ENCODE measurements at places on chromosomes 2 and 18.

GRCh38 chr2:101534149-101534611, 59.3 kb upstream of the RFX8 start:
- DNase-seq = no peak

- no peak for DNase-seq
Observed at GRCh38 chr18:52546686-52547346, 206.8 kb downstream of the DCC start.

GRCh38 chr2:216492597-216493333, 5.9 kb upstream of the RPL37A start:
- DNase-seq = peak; percentile 79

DNA sequence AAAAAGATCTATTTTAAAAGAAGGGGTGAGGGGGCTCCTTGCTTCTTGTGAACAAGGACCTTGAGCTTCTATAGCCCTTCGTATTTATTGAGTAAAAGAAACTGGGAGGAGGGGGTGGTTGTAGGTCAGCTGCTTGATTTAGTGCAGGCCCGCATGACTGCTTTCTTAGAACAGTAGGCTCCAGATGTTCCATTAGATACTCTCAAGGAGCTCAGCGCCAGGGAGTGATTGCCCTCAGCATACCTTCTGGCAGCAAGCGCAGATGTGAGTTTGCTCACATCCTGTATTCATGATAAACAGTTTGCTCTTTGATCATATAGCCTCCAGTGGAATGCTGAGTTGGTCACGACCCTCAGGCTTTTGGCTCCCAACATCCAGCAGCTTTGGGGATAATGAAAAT, 108.9 kb upstream of the XPO1 start:
- DNase-seq = no peak

- DNase-seq = no peak
Observed at GRCh38 chr2:157932480-157933159, 56.5 kb upstream of the ACVR1 start.

GRCh38 chr2:149559341-149560068, 28.1 kb downstream of the MMADHC start:
- DNase-seq = no peak

- DNase-seq = no peak
Observed at GRCh38 chr2:145725876-145726275, 1206.0 kb upstream of the ZEB2 start.

DNA sequence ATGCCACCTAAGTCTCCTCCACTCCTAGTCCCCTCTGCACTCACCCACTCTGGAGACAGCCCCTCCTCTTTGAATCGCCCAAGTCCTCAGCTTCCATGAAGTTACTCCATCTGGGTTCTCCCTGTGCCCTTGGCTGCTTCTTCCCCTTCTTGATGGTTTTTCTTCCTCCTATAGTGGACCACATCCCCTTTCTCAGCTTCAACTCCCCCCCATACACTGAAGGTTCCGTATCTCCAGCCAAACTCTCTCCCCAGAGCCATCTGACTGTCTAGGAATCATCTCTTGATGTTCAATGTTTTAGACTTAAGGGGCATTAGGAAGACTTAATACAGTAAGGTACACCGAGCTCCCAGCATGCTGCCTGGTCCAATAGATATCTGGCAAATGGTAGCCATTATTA, 39.6 kb downstream of the EMX1 start:
- DNase-seq = no peak

- DNase-seq = no peak
Observed at GRCh38 chr18:46748466-46748865, 8.4 kb downstream of the ST8SIA5 start.

- no peak for DNase-seq
Observed at GRCh38 chr2:118013724-118014491, at the start of gene CCDC93. Gene CCDC93 (minus strand): TSS chr2:118014070. CDS start chr2:118013995, 75 bp downstream.

DNA sequence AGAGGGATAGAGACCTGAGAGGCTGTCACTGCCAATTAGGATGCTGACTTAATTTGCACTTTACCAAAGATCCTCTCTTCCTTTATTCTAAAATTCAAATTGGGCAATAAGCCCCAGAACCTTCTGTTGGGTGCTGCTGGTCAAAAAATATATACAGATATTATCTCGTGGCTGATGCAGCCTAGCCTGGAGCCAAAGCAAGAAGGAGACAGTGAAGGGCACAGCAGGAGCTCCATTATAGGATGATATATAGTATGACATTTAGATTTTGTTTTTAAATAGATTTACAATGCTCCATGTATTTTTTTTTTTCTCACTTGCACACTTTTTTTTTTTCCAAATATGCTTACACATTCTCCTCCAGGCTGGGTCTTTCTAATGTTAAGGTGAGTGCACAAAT, 579.3 kb downstream of the PIK3C3 start:
- no peak for DNase-seq

DNA sequence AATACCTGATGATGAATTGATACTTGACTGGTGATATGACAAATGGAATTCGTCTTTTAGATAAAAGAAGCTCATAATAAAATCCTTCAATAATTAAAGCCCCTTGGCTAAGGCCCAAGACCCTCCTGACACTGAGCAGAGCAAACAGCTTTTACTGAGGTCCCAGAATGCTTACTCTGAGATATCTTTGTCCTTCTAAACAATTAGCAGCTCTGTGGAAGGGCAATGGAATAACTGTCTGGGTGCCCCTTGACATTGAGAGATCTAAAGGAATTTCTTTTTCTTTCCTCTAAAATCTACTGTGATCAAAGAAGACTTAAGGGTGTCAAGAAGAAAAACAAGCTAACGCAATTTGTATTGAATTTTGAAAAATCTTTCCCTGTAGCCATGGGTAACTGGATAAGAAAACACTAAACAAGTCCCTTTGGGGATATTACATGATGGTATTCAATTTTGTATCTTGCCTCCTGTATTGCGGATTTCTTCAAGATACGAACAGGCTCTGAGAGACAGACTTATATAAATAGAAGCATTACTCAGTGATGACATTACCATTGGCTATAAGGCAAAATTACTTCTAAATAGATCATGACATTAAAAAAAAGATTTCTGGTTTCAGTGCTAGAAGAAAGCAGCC, 128.8 kb downstream of the MREG start:
- DNase-seq = peak; percentile 45

GRCh38 chr2:45265336-45265735, 256.1 kb upstream of the SIX2 start:
- no peak for DNase-seq

DNA sequence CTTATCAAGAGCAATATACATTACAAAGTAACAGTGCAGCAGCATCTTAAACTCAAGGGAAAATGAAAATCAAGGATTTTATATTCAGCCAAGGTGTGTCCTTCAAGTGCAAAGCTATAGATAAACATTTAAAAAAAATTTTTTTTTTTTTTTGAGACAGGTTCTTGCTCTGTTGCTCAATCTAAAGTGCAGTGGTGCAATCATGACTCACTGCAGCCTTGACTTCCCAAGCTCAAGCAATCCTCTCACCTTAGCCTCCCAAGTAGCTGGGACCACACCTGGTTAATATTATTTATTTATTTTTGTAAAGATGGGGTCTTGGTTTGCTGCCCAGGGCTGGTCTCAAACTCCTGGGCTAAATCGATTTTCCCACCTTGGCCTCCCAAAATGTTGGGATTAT, 9.0 kb downstream of the CDKL4 start:
- DNase-seq = no peak

GRCh38 chr2:23772684-23773083, 154.2 kb downstream of the ATAD2B start:
- no peak for DNase-seq

DNA sequence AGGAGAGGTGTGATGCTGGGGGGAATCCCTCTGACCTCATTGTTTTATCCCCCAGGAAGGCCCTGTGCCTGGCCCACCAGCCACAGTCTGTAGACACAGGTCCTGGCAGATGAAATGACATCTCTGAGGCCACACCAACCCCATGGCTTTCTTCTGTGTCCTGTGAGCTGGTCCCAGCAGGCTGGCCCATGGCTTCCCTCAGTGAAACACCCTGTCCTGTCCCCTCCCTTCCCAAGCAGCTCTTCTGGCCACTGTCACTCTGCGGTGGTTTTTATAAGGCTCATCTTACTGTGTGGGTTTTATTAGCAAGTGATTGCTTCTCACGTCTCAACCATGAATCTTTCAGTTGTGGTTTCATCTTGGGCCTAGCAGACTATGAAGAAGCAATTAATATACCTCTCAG, 102.8 kb upstream of the STPG4 start:
- no peak for DNase-seq

DNA sequence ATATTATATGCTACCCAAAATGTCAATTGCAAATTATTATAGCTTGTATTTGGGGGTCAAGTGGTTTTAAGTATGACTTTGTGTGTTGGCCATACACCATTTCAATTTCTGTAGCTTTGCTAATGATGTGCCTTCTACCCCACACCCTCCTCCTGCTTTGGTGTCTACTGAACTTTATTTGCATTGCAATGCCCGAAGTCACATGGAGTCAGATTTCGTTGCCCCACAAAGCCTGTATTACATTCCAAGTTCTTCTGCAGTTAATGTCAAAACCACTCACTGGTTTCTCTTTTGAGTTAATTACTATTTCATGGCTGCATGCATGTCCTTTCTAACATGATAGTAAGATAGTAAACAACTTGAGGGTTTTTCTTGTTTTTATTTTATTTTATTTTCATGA, 528.9 kb downstream of the RIT2 start:
- no peak for DNase-seq

- no peak for DNase-seq
Observed at GRCh38 chr2:191632426-191632825, 45.5 kb upstream of the NABP1 start.

DNA sequence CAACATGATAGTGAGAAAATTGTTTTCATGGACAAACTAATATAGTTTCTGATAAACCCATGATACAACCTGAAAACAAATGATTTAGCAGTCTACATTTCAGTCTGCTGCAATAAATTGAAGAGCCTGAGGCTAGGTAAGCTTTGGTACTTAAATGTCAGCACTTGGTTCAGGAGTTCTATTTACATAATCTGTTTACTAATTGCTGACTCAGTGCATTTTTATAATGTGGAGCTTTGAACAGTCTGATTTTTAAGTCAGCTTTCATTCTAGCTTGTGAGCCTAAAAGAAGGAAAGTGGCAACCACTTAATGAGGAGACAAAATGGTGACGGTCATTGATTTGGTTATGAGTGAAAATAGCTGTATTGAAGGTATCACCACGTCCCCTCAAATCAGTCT, 488.6 kb downstream of the CPS1 start:
- DNase-seq = no peak

DNA sequence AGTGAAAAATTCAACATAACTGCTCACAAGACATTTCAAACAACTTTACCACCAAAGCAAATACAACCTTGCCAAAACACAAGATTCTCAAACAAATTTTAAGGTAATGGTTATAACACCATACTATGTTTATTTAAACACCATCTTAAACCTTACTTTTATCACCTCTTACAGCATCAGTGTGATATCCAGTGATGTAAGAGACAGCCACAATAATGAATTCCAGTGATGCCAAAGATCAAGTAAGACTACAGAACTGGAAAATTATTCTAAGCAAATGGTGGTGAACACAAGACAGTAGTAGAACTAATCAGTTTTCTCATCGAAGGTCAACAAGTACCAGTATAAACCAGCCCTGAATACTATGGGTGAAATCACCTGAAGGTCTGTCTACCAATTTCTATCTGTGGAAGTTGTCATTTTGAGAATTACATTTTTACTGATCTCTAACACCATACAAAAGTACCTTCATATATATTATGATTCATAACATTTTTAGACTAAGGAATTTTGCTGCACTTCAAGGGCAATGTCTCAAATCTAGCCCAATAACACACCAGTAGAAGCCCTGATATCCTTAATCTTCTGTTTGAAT, 146.2 kb downstream of the RBMS1 start:
- DNase-seq = no peak

DNA sequence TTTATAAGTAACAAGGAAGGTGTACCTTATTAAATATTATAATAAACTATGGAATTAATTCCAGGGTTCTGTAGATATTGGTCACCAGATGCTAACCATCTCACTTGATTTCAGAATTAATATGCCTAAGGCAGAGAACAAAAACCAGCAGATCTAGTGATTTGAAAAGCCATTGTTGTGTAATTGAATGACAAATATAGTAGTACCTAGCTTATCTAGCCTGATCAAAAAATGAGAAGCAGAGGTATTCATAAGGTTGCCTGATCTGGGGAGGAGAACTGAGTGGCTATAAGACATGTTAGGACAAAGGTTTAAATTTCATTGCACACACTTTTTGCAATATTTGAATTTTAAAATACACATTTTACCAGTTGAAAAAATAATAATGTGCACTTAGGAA, 132.0 kb upstream of the UBE2E3 start:
- no peak for DNase-seq

GRCh38 chr18:23884681-23885375, 129.7 kb upstream of the TTC39C start:
- no peak for DNase-seq

DNA sequence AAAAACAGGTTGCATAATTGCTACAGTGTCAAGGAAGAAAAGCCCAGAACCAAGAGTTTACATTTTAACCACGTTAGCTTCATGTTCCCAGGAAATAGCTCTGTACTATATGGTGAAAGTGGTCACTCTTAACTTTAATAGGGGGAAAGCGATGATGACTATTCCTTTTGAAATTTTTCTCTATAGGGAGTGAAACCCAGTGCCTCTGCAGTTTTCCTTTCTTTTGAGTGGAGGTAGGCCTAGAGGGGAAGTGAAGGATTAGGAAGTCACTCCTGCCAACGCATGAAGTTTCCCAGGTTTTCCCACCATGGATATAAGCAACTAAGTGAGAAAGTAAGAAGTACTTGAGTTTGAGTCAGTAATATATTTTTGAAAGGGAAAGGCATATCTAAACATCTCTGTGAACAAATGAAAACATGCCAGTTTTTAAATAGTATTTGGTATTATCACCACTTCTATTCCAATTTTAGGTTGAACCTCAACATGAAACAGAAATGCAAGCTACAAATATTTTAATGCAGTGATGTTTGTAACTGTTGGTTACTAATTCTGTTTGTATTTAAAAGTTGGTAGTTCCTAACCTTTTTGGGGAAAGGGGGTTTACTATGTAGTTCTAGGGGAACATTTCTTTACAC, 91.9 kb downstream of the VRK2 start:
- DNase-seq = no peak

- no peak for DNase-seq
Observed at GRCh38 chr2:27264753-27265535, 2.1 kb upstream of the SLC30A3 start.

GRCh38 chr18:23213200-23213599, 77.9 kb downstream of the CABLES1 start:
- no peak for DNase-seq

GRCh38 chr2:24917086-24917485, 3.0 kb downstream of the ADCY3 start:
- DNase-seq = no peak

- no peak for DNase-seq
Observed at GRCh38 chr2:96969321-96969720, 17.1 kb downstream of the FAM178B start.

DNA sequence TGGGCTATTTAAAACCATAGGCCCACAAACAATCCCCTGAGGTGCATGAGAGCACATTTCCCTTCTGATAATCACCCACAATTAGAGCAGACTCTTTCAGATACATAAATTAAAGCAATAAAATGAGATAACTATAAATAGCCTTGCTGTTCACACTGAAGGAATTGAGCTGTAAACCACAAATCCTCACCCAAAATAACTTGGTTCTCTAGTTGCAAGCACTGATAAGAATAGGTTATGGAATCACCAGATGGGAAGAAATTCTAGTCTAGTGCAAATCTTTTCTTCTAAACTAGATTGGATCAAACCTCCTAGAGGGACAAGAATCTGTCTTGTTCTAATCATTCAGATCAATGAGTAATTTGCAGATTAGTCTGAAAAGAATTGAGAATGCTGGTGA, 64.6 kb downstream of the NAB1 start:
- peak; percentile 24 for DNase-seq

- DNase-seq = no peak
Observed at GRCh38 chr2:138207074-138207930, 243.0 kb downstream of the HNMT start.
